ENCODE measurements at places on chromosomes 6 and 20. TPM values are rescaled to one million over a fixed set of nuclear protein-coding genes. Genes with fewer than 3 reads are reported as not detected.
A peak's percentile ranks its signal among the peaks of the same experiment; 100 is the strongest.

FERMT1 gene
- 58.9 TPM for total RNA-seq

KHDRBS2 gene
- 4.0 TPM for total RNA-seq

LAMA2 gene
- 30.8 TPM for total RNA-seq

C6orf52 gene
- not detected for total RNA-seq

NKAIN4 gene
- total RNA-seq: not detected

HRH3 gene
- not detected for total RNA-seq

DTD1 gene
- total RNA-seq: 31.0 TPM

MYH7B gene
- total RNA-seq: 0.45 TPM

GTSF1L gene
- total RNA-seq: not detected

ARG1 gene
- total RNA-seq: 0.39 TPM

TSPO2 gene
- not detected for total RNA-seq

SOX18 gene
- total RNA-seq: 30.4 TPM

DNA sequence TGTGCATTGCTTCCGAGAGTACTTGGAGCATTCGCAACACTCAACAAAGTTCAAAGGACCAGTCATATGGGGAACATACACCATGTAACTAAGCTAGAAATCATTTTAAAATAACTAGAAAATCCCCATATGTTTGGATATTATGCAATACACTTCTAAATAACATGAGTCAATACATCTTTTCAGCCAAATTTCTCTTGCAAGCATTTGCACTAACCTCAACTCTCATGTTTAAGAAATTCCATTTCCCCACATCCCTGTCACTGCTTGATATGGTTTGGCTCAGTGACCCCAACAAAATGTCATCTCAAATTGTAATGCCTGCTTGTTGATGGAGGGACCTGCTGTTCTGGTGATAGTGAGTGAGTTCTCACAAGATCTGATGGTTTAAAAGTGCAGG is 85.7 kb upstream of the CST7 start:
- H3K4me3 ChIP-seq: no peak overlapping the region
- no peaks in the 10 kb centered on the region for H3K36me3 ChIP-seq
- no peaks in the 10 kb centered on the region for H3K27me3 ChIP-seq

DNA sequence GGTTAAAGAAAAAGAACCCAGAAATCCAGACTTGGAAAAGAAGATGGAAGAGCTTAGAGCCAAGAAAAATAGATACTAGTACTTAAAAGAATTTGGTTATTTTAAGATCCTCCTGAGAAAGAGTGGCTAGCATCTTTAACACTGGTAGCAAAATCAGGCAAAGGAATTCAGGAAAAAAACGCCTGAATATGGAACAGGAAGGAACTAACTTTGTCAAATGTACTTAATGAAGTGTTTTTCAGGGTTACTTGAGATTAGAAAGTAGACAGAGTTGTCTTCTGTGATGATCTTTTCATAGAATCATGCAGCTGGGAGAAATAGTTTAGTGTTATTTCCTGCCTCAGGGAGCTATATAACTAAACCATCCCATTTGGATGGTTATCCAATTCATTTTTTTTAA is 50.8 kb upstream of the SASH1 start:
- H3K27me3 ChIP-seq: no peaks in the 10 kb centered on the region
- no peaks in the 10 kb centered on the region for H3K4me1 ChIP-seq
- H3K4me3 ChIP-seq: no peak overlapping the region
- DNase-seq: no peak

- DNase-seq: no peak
- no peaks in the 10 kb centered on the region for H3K27me3 ChIP-seq
These were observed 14.4 kb downstream of the DACT2 start for GRCh38 chr6:168305096-168305749.

DNA sequence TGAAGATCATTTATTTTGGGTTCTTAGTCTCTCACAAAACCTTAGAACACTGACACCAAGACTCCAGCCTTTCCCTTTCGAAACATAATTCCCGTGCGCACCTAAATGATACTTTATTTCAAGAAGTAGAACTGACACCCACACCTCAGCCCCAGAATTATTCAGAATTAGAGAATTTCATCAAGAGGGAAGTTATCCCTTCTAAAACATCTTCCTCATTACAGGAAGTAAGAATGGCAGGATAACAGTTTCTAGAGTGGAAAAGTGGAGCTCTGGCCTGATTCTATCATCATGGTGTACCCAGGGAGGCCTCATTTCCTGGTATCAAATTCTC is 1.4 kb upstream of the SRXN1 start:
- H3K4me1 ChIP-seq: peaks cover 24% of the 10 kb centered on the region
- DNase-seq: no peak
- no peak overlapping the region for H3K27ac ChIP-seq
- no peaks in the 10 kb centered on the region for H3K27me3 ChIP-seq

DNA sequence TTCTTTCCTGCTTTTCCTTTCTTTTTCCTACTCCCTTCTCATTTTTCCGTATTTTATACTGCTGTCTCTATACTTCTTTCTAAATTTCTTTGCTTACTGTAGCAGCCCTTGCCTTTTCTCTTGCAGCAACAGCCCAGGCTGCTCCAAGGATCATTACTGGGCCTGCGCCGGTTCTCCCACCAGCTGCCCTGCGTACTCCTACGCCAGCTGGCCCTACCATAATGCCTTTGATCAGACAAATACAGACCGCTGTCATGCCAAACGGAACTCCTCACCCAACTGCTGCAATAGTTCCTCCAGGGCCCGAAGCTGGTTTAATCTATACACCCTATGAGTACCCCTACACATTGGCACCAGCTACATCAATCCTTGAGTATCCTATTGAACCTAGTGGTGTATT is 148.8 kb downstream of the QKI start:
- peaks cover 10% of the 10 kb centered on the region for H3K4me1 ChIP-seq
- no peak for DNase-seq
- no peaks in the 10 kb centered on the region for H3K36me3 ChIP-seq

DNA sequence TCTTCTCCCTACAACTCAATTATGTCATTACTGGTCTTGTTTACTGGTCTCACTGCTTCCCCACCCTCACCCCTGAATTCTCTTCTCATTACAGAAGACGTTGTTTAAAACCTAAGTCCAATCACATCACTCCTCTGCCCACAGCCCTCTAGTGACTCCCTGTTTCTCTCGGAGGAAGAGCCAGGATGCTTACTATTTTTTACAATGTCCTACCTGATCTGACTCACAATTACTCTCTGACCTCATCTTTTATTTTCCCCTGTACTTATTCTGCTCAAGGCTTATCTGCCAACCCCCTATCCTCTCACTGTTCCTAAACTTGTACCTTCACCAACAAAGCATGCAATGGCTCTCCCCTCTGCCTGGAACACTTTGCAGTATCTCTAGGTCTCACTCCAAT is 400.4 kb upstream of the PTCHD4 start:
- H3K36me3 ChIP-seq: no peaks in the 10 kb centered on the region
- no peak overlapping the region for H3K4me3 ChIP-seq
- no peak overlapping the region for H3K27ac ChIP-seq
- H3K4me1 ChIP-seq: no peaks in the 10 kb centered on the region
- no peak for DNase-seq

GRCh38 chr6:149046822-149047246 is 270.7 kb upstream of the TAB2 start:
- no peak overlapping the region for H3K27ac ChIP-seq
- no peaks in the 10 kb centered on the region for H3K27me3 ChIP-seq
- no peak overlapping the region for H3K4me3 ChIP-seq
- DNase-seq: no peak
- H3K36me3 ChIP-seq: no peaks in the 10 kb centered on the region

DNA sequence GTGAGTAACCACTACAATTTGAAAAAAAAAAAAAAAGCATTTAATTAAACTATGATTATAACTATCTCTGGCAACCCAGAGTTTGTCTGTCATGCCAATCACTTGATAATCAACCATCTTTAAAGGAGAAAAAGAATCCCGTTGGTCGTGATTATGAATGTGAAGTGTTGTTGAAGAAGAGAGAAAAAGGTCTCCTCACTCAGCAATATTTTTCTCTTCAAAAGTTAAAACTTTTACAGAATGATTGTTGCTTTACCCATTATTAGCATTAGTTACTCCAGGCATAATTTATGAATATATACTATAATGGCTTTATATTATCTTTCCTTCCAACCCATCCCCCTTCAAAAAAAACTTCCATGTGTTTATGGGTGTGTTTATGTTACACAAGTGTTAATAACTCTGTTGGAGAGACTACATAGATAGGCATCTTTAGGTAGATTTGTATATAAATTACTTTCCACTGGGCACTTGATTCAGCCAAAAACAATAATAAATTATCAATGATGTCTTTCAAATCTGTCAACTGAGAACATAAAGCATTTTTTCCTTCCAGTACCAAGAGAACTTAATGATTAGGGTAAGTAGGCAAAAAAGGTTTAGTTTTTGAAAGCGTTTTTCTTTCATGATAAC is 5.1 kb downstream of the BMP5 start:
- DNase-seq: no peak
- H3K36me3 ChIP-seq: no peaks in the 10 kb centered on the region
- no peak overlapping the region for H3K4me3 ChIP-seq
- H3K4me1 ChIP-seq: no peaks in the 10 kb centered on the region
- no peaks in the 10 kb centered on the region for H3K27me3 ChIP-seq

- H3K4me3 ChIP-seq: peak overlapping the region; percentile 92
- H3K36me3 ChIP-seq: no peaks in the 10 kb centered on the region
- DNase-seq: peak; percentile 54
- peaks cover 6% of the 10 kb centered on the region for H3K4me1 ChIP-seq
These were observed 937 bp downstream of the AKAP7 start for GRCh38 chr6:131136021-131136786.

DNA sequence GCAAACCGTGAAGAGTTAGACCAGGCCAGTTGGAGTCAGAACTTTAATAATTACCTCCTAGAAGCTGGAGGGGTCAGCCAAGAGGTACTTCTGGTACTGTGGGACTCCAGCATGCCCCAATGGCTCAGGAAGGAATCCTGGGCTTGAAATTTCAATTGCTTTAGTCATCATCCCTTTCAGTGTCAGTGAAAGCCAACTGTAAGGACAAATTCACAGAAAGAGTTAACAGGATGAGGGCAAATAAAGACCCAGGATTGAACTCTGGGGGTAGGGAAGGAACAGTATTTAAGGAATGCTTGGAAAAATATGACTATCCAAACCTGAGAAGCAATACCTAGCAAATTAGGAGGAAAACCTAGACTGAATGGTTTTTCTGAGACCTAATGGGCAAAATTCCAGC is 735.1 kb upstream of the MARCKS start:
- no peak overlapping the region for H3K27ac ChIP-seq

GRCh38 chr20:10963717-10964266 is 290.0 kb upstream of the JAG1 start:
- H3K4me1 ChIP-seq: no peaks in the 10 kb centered on the region
- no peak overlapping the region for H3K27ac ChIP-seq
- no peaks in the 10 kb centered on the region for H3K27me3 ChIP-seq
- no peaks in the 10 kb centered on the region for H3K36me3 ChIP-seq

GRCh38 chr6:141758430-141758829 is 374.3 kb upstream of the GJE1 start:
- no peak for DNase-seq
- H3K4me1 ChIP-seq: no peaks in the 10 kb centered on the region
- H3K27me3 ChIP-seq: no peaks in the 10 kb centered on the region
- no peak overlapping the region for H3K27ac ChIP-seq
- H3K36me3 ChIP-seq: no peaks in the 10 kb centered on the region

- no peaks in the 10 kb centered on the region for H3K36me3 ChIP-seq
- no peaks in the 10 kb centered on the region for H3K4me1 ChIP-seq
- no peak for DNase-seq
- H3K4me3 ChIP-seq: no peak overlapping the region
- no peaks in the 10 kb centered on the region for H3K27me3 ChIP-seq
These were observed 360.4 kb upstream of the JARID2 start for GRCh38 chr6:14885498-14885897.

DNA sequence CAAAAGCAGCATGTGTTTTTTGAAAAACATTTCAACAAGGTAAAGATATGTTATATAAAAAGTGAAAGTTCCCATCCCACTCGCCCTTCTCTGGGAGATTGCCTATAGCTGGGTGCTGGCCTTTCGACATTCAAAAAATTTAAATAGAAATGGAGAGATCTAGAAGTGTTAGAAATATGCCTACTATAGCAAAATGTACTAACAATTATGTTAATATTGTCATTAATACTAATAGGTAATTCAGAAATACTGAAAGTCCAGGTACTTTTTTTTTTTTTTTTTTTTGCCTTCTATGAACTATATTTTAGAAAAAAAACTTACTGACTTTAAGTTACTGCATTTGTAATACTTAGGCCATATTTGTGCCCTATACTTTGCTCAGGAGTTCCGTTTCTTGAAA is 87.1 kb downstream of the SESN1 start:
- H3K4me3 ChIP-seq: no peak overlapping the region
- H3K36me3 ChIP-seq: no peaks in the 10 kb centered on the region
- no peaks in the 10 kb centered on the region for H3K27me3 ChIP-seq
- no peak overlapping the region for H3K27ac ChIP-seq
- DNase-seq: no peak

- H3K4me3 ChIP-seq: no peak overlapping the region
- H3K36me3 ChIP-seq: no peaks in the 10 kb centered on the region
- no peak for DNase-seq
- H3K27me3 ChIP-seq: peaks cover under 1% of the 10 kb centered on the region
- H3K4me1 ChIP-seq: no peaks in the 10 kb centered on the region
These were observed 6.8 kb downstream of the PROKR2 start for GRCh38 chr20:5309971-5310370.

- no peaks in the 10 kb centered on the region for H3K36me3 ChIP-seq
- DNase-seq: no peak
- no peaks in the 10 kb centered on the region for H3K4me1 ChIP-seq
- no peak overlapping the region for H3K27ac ChIP-seq
These were observed 24.6 kb downstream of the PDE7B start for GRCh38 chr6:135876058-135876457.

GRCh38 chr6:112058243-112059032 is 4.5 kb downstream of the CCN6 start:
- no peaks in the 10 kb centered on the region for H3K27me3 ChIP-seq
- H3K4me1 ChIP-seq: no peaks in the 10 kb centered on the region
- no peak overlapping the region for H3K4me3 ChIP-seq

- H3K4me3 ChIP-seq: no peak overlapping the region
- no peak for DNase-seq
These were observed 39.1 kb downstream of the NRN1 start for GRCh38 chr6:5967594-5967993.

GRCh38 chr6:45630314-45630713 is 252.6 kb upstream of the SUPT3H start:
- H3K4me1 ChIP-seq: no peaks in the 10 kb centered on the region
- DNase-seq: no peak
- no peak overlapping the region for H3K27ac ChIP-seq
- H3K4me3 ChIP-seq: no peak overlapping the region
- no peaks in the 10 kb centered on the region for H3K36me3 ChIP-seq

GRCh38 chr20:40682104-40682981 is 6.7 kb downstream of the MAFB start:
- no peaks in the 10 kb centered on the region for H3K36me3 ChIP-seq
- no peaks in the 10 kb centered on the region for H3K4me1 ChIP-seq
- H3K27ac ChIP-seq: no peak overlapping the region
- no peak for DNase-seq
- H3K27me3 ChIP-seq: no peaks in the 10 kb centered on the region
- no peak overlapping the region for H3K4me3 ChIP-seq
